Activated CD8-positive, alpha-beta memory T cell treated with anti-CD3 and anti-CD28 coated beads for 1 hour (primary cell): ENCODE measurements at places on chromosomes 6 and 20.
A peak's percentile ranks its signal among the peaks of the same experiment; 100 is the strongest.

DNA sequence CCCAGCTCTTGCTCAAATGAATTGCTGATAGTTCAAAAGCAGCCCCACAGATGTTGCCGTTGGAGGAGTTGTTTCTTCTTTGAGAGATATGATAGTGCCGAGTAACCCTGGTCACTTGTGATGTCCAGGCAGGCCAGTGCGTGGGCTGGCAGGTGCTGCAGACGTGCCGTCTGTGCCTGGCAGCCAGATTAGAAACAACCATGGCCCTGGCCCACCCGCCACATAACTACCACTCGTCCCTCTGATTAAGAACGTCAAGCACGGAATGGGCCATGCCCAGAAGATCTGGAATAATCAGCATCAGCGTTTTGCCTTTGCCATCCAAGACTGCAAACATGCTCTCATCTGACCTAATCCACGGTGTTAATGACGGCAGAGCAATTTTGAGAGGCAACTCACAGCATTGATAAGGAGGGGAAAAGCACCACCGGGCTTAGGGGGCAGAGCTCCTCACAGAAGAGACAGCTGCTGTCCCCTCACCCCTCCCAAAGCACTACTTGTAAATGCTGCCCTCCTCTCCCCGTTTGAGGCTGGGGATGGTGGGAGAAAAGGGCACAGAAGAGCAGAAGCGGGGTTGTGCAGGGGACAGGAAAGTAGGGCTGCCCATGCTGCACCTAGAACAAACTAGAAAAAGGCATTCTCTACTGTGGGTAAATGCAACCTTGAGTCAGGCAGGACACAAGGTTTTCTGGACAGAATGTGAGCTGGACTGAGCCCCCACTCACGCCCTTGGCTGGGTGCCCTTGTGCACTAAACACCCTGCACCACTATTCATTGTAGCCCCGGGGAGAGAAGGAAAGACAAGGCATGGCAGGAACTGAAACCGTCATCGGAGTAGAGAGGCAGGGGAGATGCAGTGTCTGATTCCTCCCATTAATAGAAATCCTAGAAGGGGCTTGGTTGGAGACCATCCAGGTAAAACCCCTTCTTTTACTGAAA lies 5.3 kb upstream of the CPNE5 start:
- DNase-seq = no peak

GRCh38 chr6:33279971-33280511 lies 3.1 kb downstream of the B3GALT4 start:
- no peak for DNase-seq

DNA sequence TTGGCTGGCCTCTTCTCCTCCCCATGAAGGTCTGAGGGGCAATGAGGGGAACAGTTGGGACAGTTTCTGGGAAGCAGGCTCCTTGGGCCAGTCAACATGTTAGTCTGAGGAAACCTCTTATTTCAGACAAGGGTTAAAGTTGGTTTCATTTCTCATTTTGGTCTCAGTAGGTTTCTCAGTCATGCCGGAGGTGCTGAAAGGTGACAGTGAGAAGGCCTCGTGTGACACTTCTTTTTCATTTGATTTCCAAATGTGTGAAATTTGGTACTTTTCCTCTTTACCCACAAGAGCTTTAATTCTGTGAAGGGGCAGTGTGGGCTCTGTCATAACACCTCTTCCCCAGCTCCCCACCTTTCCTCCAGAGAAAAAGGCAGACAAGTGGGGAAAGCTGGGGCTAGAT lies 7.5 kb upstream of the GLP1R start:
- no peak for DNase-seq

- no peak for DNase-seq
Measured at GRCh38 chr6:9520417-9521151, 894.3 kb downstream of the TFAP2A start.

GRCh38 chr6:9186148-9186547 lies 750.8 kb upstream of the SLC35B3 start:
- no peak for DNase-seq

GRCh38 chr20:50394569-50394968 lies 115.6 kb upstream of the PTPN1 start:
- DNase-seq = no peak

GRCh38 chr6:46555129-46555528 lies 63.9 kb upstream of the RCAN2 start:
- DNase-seq = no peak

DNA sequence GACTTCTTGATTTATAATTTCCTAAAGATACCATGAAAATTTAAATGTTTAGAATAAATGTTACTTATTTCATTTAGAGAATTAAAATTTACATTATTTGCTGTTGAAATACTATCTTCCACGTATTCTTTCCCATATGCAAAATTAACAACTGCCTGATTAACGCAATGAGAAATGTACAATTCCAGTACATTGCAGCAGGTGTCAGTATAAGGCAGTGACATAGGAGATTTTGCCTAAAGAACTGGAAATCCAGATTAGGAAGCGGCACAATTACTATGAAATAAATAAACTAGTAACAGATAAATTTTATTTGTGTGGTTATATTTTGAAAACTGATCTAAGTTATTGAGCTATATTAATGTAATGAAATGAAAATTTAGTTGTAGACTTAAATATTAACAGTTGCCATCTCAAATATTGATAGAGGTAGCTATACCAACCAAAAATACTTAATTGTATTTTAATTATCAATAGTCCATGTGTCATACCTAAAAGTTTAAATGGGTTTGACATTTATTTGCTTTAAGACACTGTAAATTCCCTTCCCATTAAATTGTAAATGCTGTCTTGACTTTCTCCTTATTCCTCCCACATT lies 300.2 kb downstream of the UTRN start:
- DNase-seq = no peak

DNA sequence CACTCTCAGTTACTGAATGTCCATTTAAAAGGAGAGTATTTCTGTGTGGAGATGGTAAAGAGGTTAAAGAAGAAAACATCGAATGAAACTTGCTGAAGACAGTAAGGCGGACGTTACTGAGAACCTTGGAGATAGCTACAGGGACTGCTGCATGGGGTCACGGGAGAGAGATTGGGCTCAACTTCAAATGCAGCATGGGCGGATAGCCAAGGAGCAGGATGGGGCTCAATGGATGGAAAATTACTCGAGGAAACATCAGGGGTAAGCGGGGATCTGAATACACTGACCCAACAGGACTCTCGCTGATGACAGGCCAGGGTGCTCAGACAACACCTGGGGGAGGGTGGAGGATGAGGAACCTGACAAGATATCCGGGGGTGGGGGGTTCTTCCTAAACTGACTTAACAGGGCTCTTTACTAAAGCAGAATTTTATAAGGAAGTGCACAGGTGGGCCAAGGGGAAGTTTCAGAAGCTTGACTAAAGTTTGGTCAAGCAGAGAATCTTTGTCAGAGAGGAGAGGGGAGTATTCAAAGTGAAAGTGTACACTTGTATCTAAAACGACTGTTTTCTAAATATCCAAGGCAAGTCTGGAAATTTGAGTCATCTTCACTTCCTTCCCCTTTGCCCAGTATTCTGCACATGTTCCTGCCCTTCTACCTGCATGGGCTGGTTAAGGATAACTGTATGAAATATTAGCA lies 22.8 kb downstream of the ECT2L start:
- no peak for DNase-seq

GRCh38 chr6:336159-337114 lies 44.1 kb downstream of the DUSP22 start:
- no peak for DNase-seq

GRCh38 chr20:54566031-54566688 lies 90.8 kb downstream of the DOK5 start:
- DNase-seq = no peak

GRCh38 chr6:116206231-116206903 lies 47.5 kb downstream of the TSPYL4 start:
- no peak for DNase-seq

GRCh38 chr6:149271348-149272340 lies 45.9 kb upstream of the TAB2 start:
- DNase-seq = peak; percentile 48
